Stimulated activated CD8-positive, alpha-beta memory T cell treated with anti-CD3 and anti-CD28 coated beads, Interleukin-2, amount 100 ng/mL, for 48 hours (primary cell): ENCODE measurements at places on chromosomes 6 and 20.

DNA sequence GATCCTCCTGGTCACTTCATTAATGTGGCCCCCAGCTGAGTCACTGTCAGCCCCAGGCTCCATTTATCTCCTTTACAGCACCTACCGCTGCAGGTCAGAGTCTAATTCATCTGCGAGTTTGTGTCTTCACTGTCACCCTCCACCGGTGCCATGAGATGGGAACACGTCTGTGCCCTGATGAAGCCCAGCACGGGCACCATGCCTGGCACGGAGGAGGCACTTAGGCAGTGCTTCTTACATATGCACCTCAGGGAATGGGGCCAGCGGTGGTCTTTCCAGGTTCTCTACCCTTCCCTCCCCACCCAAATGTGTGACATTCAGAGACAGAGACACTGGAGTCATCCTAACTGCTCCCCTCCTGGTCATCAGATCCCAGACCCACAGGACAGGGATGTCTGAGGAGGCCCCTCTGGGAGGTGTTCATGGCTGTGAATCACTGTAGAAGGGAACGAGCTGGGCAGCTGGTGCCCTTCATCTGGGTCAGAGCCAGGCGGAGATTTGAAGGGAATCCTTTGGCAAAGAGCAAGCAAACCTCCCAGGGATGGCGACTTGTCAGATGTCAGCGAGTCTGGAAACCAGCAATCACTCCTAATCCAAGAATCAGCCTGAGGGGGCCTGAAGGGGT, 364.6 kb downstream of the PREX1 start:
- DNase-seq, result no peak

DNA sequence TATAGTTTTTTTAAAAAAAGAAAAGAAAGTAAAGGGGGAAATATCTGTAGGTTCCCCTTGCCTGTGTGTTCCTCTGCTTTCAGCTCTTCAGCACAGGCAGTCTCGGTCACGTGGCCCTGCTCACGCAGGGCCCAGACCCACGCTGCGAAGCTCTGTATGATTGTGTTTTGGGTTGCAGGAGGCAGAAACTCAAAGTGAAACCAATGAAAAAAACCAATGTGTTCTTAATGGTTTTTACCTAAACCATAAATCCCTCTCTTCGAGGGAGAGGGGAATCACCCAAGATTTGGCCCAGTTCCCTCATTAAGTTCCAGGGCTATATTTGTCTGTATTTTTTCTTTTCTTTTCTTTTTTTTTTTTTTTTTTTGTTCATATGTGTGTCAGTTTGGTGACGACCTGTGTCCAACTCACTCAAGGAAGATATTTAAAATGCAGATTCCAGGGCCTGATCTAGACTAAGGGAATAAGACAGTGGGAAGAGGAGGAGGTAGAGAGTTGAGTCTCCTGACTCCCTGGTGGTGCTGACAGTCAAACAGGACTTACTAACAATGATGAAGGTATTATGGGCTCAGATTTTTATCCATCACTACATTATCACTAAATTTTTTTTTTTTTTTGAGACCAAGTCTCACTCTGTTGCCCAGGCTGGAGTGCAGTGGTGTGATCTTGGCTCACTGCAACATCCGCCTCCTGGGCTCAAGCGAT, 33.8 kb upstream of the RREB1 start:
- peak; percentile 51 for DNase-seq

- no peak for DNase-seq
Measured at GRCh38 chr20:52049001-52049731, 142.4 kb downstream of the ZFP64 start.

GRCh38 chr6:35993150-35993549, 31.3 kb downstream of the SLC26A8 start:
- no peak for DNase-seq

GRCh38 chr6:83092756-83093399, 25.4 kb downstream of the DOP1A start:
- DNase-seq, result no peak

- no peak for DNase-seq
Measured at GRCh38 chr6:2632368-2632767, 118.4 kb downstream of the MYLK4 start.

GRCh38 chr6:62976566-62976965, 234.7 kb upstream of the FKBP1C start:
- no peak for DNase-seq

DNA sequence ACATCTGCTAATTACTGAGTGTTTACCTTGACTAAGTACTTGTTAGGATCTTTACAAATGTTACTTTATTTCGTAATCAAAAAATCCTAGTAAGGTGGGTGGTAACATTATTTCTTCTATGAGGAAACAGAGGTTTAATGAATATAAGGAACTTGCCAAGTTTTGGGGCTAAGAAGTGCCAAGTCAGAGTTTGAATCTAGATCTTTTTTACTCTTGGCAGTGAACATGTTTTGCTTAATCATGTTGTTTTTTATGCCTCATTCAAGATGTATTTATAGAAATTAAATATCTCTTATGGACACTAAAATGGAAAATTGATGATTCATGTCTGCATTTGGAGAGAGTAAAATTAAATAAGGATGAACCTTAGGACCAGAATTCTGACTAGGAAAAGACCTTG, 393.7 kb downstream of the UTRN start:
- DNase-seq, result no peak

GRCh38 chr6:68364271-68364805, 270.7 kb upstream of the ADGRB3 start:
- DNase-seq, result no peak

GRCh38 chr6:155100087-155100486, 105.0 kb downstream of the TIAM2 start:
- DNase-seq, result no peak
